Thyroid gland (tissue), 4 donors: ENCODE measurements at places on chromosomes 6 and 20. TPM values are rescaled to one million over a fixed set of nuclear protein-coding genes. Genes with fewer than 3 reads are reported as not detected.

Gene SNRNP48
- 18.8 TPM for total RNA-seq

Gene LRRC73
- total RNA-seq, result 1.6 TPM

Gene SRSF12
- total RNA-seq, result 2.4 TPM

Gene NKAIN4
- 5.5 TPM for total RNA-seq

Gene HTR1E
- total RNA-seq, result 0.49 TPM

Gene DEFB132
- not detected for total RNA-seq

DNA sequence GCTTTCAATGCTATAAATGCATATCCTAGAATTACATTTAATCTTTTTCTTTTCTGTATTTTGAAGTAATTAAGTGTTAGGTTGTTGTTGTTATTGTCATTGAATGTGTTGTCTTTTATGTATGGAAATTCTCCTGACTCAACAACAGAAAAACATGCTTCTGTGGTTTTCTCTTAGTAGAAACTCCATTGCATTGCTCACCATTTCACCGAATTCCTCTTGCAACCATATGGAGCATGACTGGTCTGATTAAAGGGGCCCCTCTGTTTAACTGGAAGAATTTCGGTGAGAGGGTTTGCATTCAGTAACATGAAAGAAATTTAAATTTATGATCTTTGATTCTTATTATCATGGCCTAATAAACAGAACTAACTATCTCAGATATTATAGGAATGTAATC is 454.3 kb upstream of the JARID2 start:
- H3K27me3 ChIP-seq, result no peaks in the 10 kb centered on the region
- H3K27ac ChIP-seq, result no peak overlapping the region
- H3K4me3 ChIP-seq, result no peak overlapping the region
- H3K4me1 ChIP-seq, result no peaks in the 10 kb centered on the region

GRCh38 chr6:82705579-82705978 is 342.0 kb downstream of the TPBG start:
- no peaks in the 10 kb centered on the region for H3K4me1 ChIP-seq
- no peaks in the 10 kb centered on the region for H3K27me3 ChIP-seq
- no peak for DNase-seq
- no peaks in the 10 kb centered on the region for H3K36me3 ChIP-seq
- no peak overlapping the region for H3K4me3 ChIP-seq

- peak; percentile 22 for DNase-seq
- no peak overlapping the region for H3K4me3 ChIP-seq
- no peaks in the 10 kb centered on the region for H3K27me3 ChIP-seq
Measured at GRCh38 chr6:117306227-117306790, 41.0 kb downstream of the VGLL2 start.

- DNase-seq, result no peak
- H3K4me3 ChIP-seq, result peak overlapping the region; percentile 35
- peaks cover 29% of the 10 kb centered on the region for H3K4me1 ChIP-seq
Measured at GRCh38 chr6:145813285-145814034, 1.1 kb downstream of the FBXO30 start.

DNA sequence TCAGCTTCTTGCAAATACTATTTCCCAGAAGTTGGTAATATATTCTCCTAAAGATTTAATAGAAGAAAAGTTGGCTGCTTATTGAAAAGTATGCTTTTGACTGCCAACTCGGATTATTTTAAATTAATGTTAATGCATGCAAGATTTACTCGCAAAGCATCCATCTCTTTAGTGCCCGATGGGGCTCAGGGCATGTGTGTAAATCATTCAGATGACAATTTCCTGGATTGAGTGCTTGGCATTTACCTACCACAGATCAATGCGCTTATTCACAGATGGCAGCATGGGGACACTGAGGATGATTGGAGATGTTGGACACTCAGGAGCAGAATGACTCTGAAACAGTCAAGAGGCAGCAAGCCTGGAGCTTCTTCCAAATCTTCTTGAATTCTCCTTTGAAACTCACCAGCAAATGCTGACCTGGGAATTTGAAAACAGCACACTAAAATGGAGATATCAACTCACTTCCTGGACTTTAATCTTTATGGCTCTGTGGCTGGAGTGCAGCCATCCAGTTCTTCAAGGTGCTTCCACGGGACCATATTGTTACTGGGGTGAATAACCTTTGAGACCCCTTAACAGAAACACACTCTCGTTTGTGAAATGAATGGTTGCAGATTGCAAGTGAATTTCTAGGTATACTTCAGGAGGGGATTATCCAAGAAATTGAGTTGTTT is 34.1 kb upstream of the TIAM2 start:
- no peaks in the 10 kb centered on the region for H3K36me3 ChIP-seq
- H3K27ac ChIP-seq, result no peak overlapping the region
- no peak overlapping the region for H3K4me3 ChIP-seq
- H3K27me3 ChIP-seq, result no peaks in the 10 kb centered on the region
- no peak for DNase-seq
- H3K4me1 ChIP-seq, result peaks cover 9% of the 10 kb centered on the region

GRCh38 chr6:87308970-87309369 is 13.4 kb upstream of the SMIM8 start:
- H3K27me3 ChIP-seq, result no peaks in the 10 kb centered on the region
- no peaks in the 10 kb centered on the region for H3K4me1 ChIP-seq
- DNase-seq, result no peak
- no peak overlapping the region for H3K27ac ChIP-seq

DNA sequence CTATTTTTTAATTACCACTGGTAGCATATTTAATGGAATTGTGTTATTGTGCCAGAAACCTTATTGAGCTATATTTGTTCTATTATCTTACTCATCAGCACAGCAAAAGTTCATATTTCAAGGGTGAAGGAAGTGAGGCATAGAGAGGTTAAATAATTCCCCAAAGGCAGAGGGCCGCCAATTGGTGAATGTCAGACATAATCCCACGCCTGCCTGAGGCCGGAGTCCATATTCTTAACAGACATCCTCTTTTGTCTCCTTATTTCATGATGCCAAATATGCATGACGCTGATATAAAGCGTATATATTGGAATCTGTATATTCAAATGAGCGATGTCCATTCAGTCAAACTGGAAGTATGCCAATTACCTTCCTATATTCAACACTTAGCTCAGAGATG is 505.0 kb upstream of the SLC35B3 start:
- no peaks in the 10 kb centered on the region for H3K27me3 ChIP-seq
- peaks cover 3% of the 10 kb centered on the region for H3K4me1 ChIP-seq
- no peak overlapping the region for H3K4me3 ChIP-seq
- no peak for DNase-seq

- no peaks in the 10 kb centered on the region for H3K36me3 ChIP-seq
- no peak overlapping the region for H3K27ac ChIP-seq
Measured at GRCh38 chr6:154414021-154414813, 57.6 kb upstream of the IPCEF1 start.

- H3K4me3 ChIP-seq, result no peak overlapping the region
- H3K27me3 ChIP-seq, result no peaks in the 10 kb centered on the region
- H3K27ac ChIP-seq, result no peak overlapping the region
- no peaks in the 10 kb centered on the region for H3K4me1 ChIP-seq
Measured at GRCh38 chr20:40565682-40566040, 123.4 kb downstream of the MAFB start.

DNA sequence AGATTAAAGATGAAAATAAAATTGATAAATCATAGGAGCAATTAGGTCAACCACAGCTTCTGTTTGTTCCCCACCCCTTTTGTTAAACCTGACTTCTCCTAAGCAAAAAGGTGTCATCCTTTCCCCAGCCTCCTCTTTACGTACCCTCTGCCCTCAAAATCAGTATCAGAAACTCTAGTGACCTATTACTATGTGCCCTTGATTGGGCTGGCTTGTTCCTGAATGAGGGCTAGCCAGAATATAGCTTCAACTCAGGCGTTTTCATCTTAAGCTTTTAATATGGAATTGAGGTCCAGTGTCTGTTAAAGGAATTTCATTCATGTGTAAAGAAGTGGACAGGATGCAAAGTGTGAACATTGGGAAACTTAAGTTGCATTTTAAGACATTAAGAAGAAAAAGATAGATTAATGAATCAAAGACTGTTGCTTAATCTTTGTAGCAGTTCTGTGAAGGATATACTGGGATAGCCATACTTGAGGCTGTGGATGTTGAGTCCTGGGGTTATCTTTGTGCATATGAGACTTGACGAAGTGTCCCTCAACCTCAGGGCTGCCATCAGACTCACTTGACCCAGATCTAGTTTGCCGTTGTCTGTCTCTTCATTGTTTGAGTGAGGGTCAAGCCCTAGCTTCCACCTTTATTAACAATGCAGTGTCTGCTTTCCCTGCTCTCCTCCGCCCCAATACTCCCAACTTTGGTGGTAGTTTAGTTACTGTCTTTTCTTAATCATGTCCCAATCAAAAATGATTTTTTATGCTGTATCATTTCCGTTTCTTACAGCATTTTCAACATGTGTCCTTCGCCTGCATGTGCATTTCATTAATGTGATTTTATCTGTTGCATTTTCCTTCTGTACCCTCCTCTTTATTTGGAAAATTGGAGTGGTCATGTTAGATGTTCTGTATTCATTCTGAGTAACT is 1.9 kb downstream of the TBPL1 start:
- no peak overlapping the region for H3K4me3 ChIP-seq
- no peak for DNase-seq
- no peak overlapping the region for H3K27ac ChIP-seq
- peaks cover 29% of the 10 kb centered on the region for H3K4me1 ChIP-seq
- H3K36me3 ChIP-seq, result no peaks in the 10 kb centered on the region
- no peaks in the 10 kb centered on the region for H3K27me3 ChIP-seq

- H3K4me3 ChIP-seq, result no peak overlapping the region
- H3K4me1 ChIP-seq, result peaks cover 38% of the 10 kb centered on the region
- H3K27me3 ChIP-seq, result no peaks in the 10 kb centered on the region
- peaks cover 15% of the 10 kb centered on the region for H3K36me3 ChIP-seq
- DNase-seq, result no peak
Measured at GRCh38 chr6:41939176-41939847, 2.3 kb downstream of the CCND3 start.

- H3K4me1 ChIP-seq, result no peaks in the 10 kb centered on the region
- no peaks in the 10 kb centered on the region for H3K27me3 ChIP-seq
- no peak overlapping the region for H3K27ac ChIP-seq
Measured at GRCh38 chr6:136058852-136059251, 191.3 kb downstream of the MTFR2 start.

- H3K27me3 ChIP-seq, result no peaks in the 10 kb centered on the region
- H3K4me1 ChIP-seq, result no peaks in the 10 kb centered on the region
- H3K4me3 ChIP-seq, result no peak overlapping the region
- no peaks in the 10 kb centered on the region for H3K36me3 ChIP-seq
- DNase-seq, result no peak
- H3K27ac ChIP-seq, result no peak overlapping the region
Measured at GRCh38 chr6:157538168-157538567, 157.2 kb downstream of the ZDHHC14 start.

GRCh38 chr20:63055575-63056235 is 48.9 kb upstream of the BHLHE23 start:
- no peak for DNase-seq
- no peaks in the 10 kb centered on the region for H3K36me3 ChIP-seq
- no peaks in the 10 kb centered on the region for H3K27me3 ChIP-seq
- H3K4me1 ChIP-seq, result peaks cover 3% of the 10 kb centered on the region
- no peak overlapping the region for H3K4me3 ChIP-seq

GRCh38 chr20:62977613-62978560 is 25.4 kb downstream of the SLC17A9 start:
- no peak overlapping the region for H3K4me3 ChIP-seq
- H3K27me3 ChIP-seq, result peaks cover 9% of the 10 kb centered on the region

- H3K4me3 ChIP-seq, result peak overlapping the region; percentile 44
- H3K36me3 ChIP-seq, result no peaks in the 10 kb centered on the region
- peaks cover 32% of the 10 kb centered on the region for H3K4me1 ChIP-seq
- peak; percentile 73 for DNase-seq
- no peaks in the 10 kb centered on the region for H3K27me3 ChIP-seq
Measured at GRCh38 chr20:64083378-64083803, 807 bp downstream of the LKAAEAR1 start.

DNA sequence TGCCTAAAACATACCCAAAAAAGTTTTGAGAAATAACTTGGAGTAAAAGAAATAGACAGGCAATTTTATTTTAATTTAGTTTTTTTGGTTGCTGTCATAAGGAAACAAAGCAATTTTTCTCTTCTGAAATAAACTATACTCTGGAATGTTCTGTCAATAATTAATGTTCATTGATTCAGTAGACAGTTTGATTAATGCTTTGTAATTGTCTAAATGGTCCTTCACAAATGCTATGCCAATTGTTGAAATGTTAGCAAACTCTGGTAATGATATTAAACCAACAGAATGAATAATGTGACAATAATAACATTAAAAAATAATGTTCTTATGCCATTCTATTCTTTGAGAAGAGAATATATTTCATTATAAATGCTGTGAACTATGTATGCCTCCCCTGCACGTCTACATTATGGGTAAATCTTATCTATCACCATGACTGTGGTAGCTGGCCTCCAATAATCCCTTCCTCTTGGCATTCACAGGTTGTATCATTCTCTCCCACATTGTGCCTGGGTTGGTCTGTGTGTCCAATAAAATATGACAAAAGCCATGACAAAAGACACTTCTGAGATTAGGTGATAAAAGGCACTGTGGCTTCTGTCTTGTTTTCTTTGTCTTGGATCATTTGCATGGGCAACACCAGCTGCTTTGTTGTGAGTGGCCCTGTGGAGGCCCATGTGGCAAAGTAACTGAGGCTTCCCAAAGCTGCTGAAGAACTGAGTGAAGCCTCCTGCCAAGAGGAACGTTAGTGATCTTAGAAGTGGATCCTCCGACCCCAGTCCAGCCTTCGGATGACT is 25.1 kb downstream of the IL20RA start:
- H3K27me3 ChIP-seq, result no peaks in the 10 kb centered on the region
- H3K27ac ChIP-seq, result no peak overlapping the region
- H3K4me3 ChIP-seq, result no peak overlapping the region

GRCh38 chr6:163429858-163430448 is 15.4 kb downstream of the QKI start:
- no peak overlapping the region for H3K4me3 ChIP-seq
- DNase-seq, result no peak
- no peaks in the 10 kb centered on the region for H3K36me3 ChIP-seq
